ENCODE measurements at places on chromosomes 2 and 18. TPM values are rescaled to one million over a fixed set of nuclear protein-coding genes. Genes with fewer than 3 reads are reported as not detected.
A peak's percentile ranks its signal among the peaks of the same experiment; 100 is the strongest.

- DNase-seq: no peak
Measured at GRCh38 chr2:116761864-116762263, 1052.6 kb upstream of the DDX18 start.

The RPRM gene
- 92.3 TPM for total RNA-seq

GRCh38 chr2:28680657-28681056, 71.0 kb upstream of the PPP1CB start:
- DNase-seq: no peak

The MARCO gene
- not detected for total RNA-seq

The MOB4 gene
- total RNA-seq: 72.6 TPM

The LANCL1 gene
- 24.5 TPM for total RNA-seq

DNA sequence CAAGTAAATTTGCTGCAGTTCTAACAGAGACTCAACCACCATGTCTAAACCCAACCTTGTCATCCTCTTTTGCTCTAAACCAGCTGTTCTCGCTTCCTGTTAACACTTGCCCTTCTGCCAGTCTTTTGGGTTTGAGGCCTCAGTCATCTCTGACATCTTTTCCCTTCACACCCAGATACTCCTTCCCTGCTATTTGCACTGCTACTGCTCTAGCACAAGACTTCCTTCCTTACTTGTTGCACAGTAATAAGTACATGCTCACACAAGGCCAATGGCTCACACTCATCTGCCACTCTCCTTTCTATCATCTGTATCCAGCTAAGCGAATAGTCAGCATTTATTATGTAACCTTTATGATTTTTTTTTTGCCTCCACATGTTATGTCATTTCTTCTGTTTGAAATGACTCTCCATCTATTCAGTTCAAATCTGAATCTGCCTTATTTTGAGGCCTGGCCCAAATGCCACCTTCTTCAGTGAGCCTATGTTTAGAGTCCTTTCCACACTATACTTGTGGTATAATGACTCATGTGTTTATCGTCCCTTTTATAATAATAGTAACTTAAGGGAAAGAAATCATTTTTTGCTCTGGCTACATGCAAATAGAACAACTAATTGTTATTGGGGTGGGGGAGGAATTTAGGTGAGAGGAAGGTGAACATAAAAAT, 22.5 kb upstream of the CDKL4 start:
- DNase-seq: no peak

GRCh38 chr2:81437456-81438000, 1133.0 kb upstream of the LRRTM1 start:
- no peak for DNase-seq

The LIMS4 gene
- 0.07 TPM for total RNA-seq

GRCh38 chr18:29594493-29594892, 1417.6 kb upstream of the CDH2 start:
- no peak for DNase-seq

The SLC5A7 gene
- total RNA-seq: not detected

The ESPNL gene
- total RNA-seq: 1.5 TPM

GRCh38 chr2:151855111-151855510, 26.9 kb upstream of the ARL5A start:
- no peak for DNase-seq

The DPY30 gene
- total RNA-seq: 122 TPM

The C1GALT1C1L gene
- total RNA-seq: not detected

- DNase-seq: peak; percentile 19
Measured at GRCh38 chr2:22800412-22800811, 584.6 kb upstream of the KLHL29 start.

The POTEJ gene
- total RNA-seq: not detected

DNA sequence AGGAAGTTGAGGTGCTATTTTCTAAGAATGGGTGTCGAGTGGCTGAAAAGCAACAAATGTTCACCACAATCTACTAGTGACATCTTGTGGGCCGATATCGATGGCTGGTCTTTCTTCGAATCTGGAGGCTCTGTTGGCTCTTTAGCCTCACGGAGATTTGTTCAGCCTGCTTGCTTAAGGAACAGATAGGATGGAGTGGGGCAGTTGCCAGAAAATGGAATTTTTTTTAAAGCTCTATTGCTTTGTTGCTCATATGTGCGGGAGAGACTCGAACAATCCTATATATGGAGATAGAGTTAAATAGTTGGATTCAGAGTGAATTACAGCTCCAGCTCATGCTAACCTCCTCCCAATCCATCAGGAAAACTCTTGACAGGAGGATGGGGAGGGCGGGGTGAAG, 70.9 kb upstream of the LYPD6B start:
- DNase-seq: no peak

The ZNF521 gene
- total RNA-seq: 1.6 TPM

The BOLL gene
- not detected for total RNA-seq

GRCh38 chr18:1797235-1797634, 774.1 kb downstream of the METTL4 start:
- DNase-seq: no peak

DNA sequence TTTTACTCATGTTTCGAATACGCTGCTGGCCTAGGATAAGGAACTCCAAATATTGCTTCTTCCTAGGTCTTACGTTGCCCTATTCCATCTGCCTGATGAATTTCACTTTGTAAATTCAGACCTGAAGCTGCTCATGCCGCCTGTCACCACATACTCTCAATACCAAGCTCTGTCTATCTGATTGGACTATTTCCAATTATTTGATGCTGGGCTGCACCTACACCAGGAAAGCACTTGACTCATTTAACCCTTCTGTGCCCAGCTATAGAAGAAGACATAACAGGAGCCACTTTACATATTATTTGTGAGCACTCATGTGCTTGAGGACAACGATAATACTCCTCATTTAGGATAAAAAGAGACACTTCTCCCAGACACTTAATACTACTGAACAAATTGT, 1293.9 kb upstream of the LRRTM1 start:
- no peak for DNase-seq

The PGAP1 gene
- 7.4 TPM for total RNA-seq

GRCh38 chr2:126990200-126990599, 91.5 kb downstream of the TEX51 start:
- DNase-seq: no peak

DNA sequence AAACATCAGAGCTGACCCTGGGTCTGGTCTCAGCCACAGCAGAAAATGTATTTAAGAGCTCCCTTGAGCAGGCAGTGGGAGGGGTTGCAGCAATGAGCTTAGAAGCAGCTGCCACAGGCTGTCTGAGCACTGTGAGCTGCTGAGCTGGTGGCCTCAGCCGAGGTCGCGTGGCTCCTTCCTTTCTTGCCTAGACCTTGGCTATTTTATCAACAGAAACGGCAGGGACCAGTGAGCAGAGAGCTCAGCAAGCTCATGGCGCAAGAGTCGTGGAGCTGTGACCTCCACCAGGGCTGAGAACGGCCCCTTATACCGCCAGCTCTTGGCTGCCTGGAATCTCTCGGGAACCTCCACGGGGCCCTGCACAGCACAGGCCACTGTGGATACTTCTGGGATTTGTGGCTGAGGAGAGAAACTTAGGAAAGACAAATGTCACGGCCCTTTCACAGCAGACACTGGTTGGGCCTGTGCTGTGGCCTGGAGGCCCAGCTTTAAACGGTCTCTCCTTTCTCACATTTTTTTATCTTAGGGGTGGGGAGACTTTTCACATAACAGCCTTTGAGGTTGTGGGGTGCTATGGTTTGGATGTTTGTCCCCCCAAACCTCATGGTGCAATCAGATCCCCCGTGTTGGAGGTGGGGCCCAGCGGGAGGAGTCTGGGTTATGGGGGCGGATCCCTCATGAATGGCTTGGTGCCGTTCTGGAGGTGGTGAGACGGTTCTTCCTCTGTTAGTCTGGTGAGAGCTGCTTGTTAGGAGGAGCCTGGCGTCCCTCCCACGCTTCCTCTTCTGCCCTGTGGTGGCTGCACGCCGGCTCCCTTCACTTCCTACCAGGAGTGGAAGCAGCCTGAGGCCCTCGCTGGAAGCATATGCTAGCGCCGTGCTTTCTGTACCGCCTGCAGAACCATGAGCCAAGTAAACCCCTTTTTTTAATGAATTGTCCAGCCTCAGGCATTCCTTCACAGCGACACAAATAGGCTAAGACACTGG, 1.7 kb downstream of the ALLC start:
- no peak for DNase-seq

The DUSP2 gene
- total RNA-seq: 3.6 TPM

DNA sequence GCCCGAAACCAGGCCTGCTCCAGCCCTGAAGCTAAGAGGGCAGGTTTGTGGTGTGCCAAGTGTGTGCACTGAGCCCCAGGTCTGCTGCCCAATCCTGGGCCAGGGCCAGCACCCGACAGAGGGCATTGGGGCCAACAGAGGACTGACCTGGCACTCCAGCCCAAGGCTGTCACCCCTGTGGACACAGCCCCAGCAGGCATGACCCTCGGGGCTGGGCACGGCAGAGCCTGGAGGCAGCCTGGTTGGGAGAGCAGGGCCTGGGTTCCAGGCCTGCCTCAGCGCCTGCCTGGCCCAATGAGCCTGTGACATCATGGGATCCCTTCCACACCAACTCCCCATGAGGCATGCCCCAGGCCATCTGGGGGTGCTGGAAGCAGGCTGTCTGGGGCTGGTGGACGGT, 10.8 kb upstream of the SNED1 start:
- no peak for DNase-seq

DNA sequence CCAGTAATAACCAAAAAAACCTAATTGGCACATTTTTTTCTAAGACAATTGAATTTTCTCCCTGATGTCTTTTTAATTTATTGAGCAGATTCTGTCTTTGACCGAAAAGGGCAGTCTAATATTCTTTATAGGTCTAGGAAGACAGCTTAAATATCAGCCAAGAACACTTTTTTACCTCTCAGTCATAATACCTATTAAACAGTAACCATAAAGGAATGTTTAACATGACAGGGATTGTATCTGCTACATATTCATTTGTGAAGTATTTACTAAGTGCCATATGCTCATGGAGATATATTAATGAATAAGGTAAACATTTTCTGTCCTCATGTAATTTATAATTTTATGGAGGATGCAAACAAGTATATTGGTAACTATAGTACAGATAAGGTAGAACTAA, 3.1 kb upstream of the HTR2B start:
- DNase-seq: no peak

DNA sequence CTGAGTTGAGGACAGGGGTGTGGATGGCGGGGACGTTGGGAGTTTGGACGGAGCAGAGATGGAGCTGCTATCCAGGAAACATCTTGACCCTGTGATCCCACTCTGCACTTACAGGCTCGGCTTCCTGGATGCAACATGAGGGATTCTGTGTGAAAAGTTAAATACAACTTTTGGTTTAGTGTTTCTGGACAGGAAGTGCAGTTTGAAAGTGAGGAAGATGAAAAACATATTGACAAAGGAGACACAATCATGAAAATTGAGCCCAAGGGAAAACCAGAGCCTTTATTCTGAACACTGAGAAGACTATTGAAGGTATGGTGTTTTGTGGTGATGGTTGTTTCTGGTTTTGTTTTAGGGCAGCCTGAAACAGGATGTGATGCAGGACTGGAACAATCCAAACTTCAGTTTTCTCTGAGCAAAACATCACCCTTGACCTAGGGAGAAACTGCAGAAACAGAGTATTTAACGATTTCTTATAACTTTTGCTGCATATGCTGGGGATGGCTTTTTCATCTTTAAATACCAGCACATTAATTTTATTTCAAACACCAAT, 76.5 kb upstream of the RFX8 start:
- DNase-seq: no peak

- no peak for DNase-seq
Measured at GRCh38 chr2:229899604-229900003, 22.2 kb downstream of the TRIP12 start.

The SULT1C2 gene
- total RNA-seq: 1.4 TPM

GRCh38 chr2:216829533-216829932, 30.3 kb downstream of the TNP1 start:
- no peak for DNase-seq

DNA sequence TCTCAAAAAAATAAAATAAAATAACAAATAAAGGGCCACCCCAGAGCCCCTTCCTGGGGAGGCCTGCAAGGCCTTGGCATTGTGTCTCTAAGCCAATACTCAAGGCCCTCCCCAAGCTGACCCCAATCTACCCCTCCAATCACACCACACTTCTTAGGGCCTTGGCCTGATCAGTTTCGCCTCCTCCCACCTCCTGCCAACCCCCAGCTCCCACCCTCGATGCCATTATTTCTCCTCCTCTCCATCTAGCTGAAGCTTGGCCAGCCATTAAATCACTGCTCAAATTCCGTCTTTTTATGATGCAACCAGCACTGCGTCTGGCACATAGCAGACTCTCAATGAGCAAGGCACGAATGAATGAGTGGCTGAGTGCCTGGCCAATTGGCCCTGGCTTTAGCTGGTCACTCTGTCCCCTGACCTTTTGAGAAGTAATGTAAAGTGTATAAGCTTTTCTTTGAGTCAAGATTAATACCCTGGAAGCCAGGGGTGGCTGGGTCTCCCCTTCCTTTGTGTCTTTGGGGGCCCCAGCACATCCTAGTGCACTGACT, 55.9 kb downstream of the SMAD7 start:
- DNase-seq: no peak

GRCh38 chr2:120389036-120389391, 43.1 kb downstream of the INHBB start:
- no peak for DNase-seq

DNA sequence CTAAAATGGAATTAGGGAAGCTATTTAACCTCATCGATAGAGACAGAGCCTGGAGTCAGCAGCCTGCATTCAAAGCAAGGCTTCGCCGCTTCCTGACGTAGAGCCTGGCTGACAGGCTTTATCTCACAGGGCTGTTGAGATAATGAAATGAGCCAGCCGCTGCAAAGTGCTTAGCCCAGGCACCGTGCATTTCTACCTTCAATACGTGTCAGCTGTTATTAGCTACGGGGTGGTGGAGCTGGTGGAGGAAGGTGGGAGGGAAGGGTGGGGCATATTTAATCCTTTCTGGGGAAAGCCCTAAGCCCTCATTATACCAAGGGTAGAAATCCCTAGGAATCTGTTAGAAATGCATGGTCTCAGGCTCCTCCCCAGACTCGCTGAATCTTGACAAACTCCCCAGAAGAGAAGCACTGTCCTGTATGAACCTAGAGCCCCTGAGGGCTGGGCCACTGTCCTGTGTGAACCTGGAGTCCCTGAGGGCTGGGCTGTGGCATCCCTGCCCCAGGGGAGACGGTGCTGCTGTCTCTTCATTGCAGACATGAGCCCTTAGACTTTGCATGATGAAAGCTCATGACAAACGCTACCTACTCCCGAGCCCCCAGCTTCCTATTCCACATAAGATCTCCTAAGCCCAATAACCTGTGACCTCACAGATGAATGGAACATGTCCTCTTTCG, 72.4 kb downstream of the ALPK2 start:
- no peak for DNase-seq

DNA sequence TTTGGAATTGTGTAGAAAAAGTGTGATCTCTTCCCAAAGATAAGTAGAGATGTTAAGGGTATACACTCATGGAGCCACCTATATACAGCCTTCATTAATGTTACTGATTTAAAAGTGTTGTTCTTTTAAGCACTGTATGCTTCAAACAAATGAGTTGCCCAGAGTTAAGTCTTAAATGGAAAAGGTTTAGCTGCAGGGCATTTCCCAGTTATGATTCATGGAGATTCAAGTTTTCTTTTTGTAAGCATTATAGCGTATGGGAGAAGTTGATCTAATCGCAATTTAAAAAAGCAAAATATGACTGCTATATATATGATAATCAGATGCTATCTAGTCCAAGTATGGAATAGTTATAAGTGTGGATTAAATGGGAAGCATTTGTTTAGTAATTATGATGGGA, 4.8 kb downstream of the PDK1 start:
- no peak for DNase-seq

The RNF103 gene
- 5.7 TPM for total RNA-seq
